ENCODE measurements at places on chromosomes 3 and 15.

DNA sequence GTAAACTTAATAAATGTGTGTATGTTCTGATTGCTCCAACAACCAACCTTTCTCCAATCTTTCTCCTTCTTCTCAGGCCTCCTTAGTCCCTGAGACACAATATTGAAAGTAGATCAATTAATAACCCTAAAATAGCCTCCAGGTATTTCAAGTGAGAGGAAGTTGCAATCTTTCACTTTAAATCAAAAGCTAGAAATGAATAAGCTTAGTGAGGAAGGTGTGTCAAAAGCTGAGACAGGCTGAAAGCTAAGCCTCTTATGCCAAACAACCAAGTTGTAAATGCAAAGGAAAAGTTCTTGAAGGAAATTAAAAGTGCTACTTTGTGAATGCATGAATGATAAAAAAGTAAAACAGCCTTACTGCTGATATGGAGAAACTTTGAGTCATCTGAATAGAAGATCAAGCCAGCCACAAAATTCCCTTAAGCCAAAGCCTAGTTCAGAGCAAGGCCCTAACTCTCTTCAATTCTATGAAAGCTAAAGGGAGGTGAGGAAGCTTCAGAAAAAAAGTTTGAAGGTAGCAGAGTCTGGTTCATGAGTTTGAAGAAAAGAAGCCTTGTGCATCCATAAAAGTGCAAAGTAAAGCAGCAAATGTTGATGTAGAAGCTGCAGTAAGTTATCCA, 38.6 kb downstream of the CCDC80 start:
- no peak for DNase-seq

GRCh38 chr15:100517846-100518245, 10.9 kb downstream of the CERS3 start:
- no peak for DNase-seq

- no peak for DNase-seq
Observed at GRCh38 chr3:74415731-74416130, 198.7 kb downstream of the CNTN3 start.

DNA sequence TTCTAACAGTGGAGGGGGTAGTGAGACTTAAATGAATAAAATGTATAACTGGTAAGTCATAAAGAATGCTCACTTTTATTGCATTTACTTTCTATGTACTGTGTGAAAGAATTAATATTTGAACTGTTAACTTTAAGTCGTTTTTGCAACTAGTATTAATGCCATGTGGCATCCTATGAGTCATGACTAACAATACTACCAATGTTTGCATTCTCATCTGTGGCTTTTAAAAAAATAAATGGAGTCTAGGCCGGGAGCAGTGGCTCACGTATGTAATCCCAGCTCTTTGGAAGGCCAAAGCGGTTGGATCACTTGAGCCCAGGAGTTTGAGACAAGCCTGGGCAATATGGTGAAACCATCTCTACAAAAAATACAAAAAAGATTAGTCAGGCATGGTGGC, 5.2 kb downstream of the C3orf49 start:
- no peak for DNase-seq

GRCh38 chr3:174951034-174951433, 91.9 kb downstream of the NAALADL2 start:
- no peak for DNase-seq

- DNase-seq = no peak
Observed at GRCh38 chr3:170055209-170055608, 17.4 kb downstream of the GPR160 start.

GRCh38 chr3:9013782-9014563, 50.7 kb upstream of the RAD18 start:
- DNase-seq = no peak

DNA sequence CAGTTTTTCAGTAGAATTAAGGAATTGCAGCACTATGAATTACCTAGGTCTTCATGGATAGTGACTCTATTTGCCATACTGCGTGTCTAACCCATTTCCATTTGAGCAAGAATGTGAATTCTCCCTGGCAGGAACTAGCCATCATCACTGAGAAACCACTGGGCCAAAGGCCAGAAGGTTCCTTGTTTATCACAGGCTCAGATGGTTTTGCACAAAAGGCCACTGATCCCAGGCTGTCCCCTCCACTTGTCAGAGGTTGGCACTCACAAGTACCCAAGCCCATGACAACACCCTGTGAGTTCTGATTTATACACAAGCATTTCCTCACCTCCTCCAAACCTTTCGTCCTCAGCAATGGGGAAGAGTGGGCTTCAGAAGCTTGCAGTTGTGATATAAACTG, 131.8 kb downstream of the FOXB1 start:
- no peak for DNase-seq

DNA sequence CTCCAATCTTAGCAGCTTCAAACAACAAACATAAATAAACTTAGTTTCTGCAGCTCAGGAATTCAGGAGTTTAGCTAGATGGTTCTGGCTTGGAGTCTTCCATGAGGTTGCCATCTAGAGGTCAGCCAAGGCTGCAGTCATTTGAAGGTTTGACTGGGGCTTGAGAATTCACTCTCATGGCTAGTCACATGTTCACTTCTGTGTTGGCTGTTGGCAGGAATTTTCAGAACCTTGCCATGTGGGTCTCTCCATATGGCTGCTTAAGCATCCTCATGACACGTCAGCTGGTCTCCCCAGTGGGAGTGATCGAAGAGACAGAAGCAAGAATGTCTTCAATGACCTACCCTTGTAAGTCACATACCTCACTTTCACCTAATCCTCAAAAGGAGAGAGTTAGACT, 269.2 kb upstream of the CNTN3 start:
- DNase-seq = no peak

DNA sequence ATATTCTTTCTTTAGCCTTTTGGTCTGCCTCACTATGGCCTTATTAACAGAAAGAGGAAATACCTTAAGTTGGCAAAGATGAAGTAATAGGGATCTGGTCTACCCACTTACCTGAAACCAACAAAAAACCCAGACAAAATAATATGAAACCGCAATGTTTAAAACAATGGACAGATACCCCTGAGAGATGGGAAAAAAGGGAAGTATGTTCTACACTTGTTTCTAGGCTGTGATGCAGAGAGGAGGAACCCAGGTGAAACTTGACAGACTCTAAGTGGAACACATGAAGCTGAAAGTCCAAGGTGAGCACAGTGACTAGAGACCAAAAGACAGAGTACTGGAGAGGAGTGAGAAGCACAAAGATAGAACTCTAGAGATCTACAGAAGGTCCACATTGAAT, 78.4 kb downstream of the NR2E3 start:
- DNase-seq = no peak

DNA sequence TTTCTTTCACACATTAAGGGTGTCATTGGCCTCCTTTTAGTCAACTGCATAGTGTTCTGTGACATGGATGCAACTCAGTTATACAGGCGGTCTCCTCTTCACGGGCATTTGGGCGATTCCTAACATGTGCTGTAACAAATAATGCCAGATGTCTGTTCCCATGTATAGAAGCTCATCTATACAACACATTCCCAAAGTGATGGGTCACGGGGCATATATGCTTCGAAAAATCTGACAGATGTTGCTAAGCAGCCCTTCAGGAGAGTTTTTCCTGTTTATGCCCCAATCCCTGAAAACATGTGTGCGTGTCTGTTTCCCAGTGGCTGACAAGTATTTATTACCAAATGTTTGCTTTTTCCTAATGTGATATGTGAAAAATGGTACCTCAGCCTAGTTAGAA, 25.8 kb downstream of the LRRK1 start:
- no peak for DNase-seq

DNA sequence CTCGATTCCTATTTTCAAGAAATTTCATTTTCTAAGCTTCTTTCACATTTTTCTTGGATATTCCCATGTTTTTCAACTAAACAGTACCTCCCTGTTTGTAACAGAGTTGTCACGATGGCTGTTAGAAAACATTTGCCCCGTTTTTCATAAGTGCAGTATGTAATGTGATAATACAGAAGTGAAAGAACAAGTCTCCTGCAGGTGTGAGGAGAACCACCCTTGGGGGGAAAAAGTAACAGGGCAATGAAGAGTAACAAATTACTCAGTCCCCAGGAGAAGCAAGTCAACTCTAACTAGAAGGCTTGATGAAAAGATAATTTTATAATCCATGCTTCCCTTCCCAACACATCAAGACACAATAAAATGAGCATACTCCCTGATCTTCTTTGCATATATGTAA, 493.3 kb downstream of the FOXP1 start:
- DNase-seq = no peak

DNA sequence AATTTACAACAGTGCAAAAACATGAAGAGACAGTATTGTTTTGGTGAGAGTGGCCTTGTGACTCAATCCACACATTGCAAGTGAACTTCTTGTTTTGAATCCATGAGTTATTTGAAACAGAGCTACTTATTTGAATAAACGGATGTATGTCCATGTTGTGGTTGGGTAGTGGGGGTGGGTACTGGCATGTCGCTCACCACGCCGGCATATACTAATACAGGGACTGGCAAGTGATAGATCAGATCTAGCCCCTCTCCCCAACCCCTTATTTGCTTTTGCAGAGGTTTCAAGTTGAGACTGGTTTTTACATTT, 83.8 kb downstream of the EDEM1 start:
- DNase-seq = no peak

DNA sequence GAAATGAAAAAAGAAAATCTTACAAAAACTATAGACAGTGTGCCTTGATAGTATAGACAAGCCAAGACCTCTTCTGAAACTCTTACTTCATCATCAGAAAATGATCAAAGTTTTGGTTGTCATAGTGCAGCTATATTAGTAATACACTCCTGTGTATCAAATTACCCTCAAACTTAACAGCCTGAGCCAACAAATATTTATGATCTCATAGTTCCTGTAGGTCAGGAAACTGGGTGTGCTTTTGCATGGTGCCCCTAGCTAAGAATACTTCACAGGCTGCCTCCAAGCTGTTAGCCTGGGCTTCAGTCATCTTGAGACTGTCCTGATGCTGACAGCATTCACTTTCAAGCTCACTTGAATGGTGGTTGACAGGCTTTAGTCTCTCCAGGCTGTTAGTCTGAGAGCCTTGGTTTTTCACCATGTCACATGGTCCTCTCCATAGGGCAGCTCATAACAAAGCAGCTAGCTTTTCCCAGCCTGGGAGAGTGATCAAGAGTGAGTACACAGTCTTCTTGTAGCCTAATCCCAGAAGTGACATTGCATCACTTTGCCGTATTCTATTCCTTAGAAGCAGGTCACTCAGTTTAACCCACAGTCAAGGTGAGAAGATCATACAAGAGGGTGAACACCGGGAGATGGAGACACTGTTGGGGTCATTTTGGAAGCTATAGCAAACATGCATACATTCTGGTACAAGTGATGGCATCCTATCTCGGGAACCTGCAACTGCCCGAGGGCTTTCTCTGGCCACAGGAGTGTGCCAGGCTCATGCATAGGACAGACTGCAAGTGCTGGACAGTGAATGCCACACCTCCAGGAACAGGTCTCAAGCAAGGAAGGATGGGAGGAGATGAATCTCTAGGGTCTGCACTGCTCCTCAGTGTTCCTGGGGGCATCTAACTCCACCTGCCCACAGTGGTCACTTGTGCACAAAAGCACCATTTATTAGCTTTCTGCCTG, 173.4 kb upstream of the CADPS start:
- no peak for DNase-seq

- no peak for DNase-seq
Observed at GRCh38 chr3:171383206-171384018, 76.8 kb downstream of the TNIK start.

DNA sequence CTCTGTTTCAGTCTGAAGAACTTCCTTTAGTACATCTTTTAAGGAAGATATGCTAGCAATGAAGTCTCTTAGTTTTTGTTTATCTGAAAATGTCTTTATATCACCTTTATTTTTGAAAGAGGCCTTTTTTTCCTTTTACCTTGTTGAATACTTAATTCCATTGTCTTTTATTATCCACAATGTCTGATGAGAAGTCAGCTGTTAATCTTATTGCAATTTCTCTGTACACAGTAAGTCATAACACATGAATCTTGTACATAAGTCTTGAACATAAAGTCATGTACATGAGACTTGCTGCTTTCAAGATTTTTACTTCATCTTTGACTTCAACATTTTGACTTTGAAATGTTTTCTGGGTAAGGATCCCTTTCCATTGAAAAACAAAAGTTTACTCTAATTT, 424.3 kb upstream of the ATP10A start:
- DNase-seq = no peak

GRCh38 chr15:59154243-59154642, 49.3 kb downstream of the CCNB2 start:
- DNase-seq = no peak

- no peak for DNase-seq
Observed at GRCh38 chr3:172300187-172300586, 148.1 kb downstream of the GHSR start.

- no peak for DNase-seq
Observed at GRCh38 chr15:93861956-93862741, 369.2 kb upstream of the MCTP2 start.

- DNase-seq = no peak
Observed at GRCh38 chr15:31262143-31262530, 64.5 kb upstream of the KLF13 start.

- no peak for DNase-seq
Observed at GRCh38 chr15:99130314-99130713, 25.4 kb downstream of the SYNM start.

DNA sequence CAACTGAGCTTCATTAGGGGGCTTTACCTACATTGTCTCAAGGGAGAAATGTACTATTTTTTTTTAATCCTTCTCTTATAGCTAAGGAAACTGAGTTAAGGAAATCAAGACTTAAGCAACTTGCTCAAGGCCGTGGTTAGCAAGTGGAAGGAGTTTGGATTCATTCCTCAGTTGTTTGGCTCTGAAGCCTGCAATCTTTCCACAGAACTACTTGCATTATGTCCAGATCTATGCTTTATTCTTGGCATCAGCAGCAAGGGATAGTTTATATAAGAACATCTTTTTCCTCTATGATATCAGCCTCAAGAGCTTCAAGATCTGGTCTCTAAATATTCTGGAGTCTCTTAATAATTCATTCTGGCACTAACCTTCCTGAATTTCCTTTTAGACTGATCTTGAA, 182.4 kb downstream of the SV2B start:
- no peak for DNase-seq

DNA sequence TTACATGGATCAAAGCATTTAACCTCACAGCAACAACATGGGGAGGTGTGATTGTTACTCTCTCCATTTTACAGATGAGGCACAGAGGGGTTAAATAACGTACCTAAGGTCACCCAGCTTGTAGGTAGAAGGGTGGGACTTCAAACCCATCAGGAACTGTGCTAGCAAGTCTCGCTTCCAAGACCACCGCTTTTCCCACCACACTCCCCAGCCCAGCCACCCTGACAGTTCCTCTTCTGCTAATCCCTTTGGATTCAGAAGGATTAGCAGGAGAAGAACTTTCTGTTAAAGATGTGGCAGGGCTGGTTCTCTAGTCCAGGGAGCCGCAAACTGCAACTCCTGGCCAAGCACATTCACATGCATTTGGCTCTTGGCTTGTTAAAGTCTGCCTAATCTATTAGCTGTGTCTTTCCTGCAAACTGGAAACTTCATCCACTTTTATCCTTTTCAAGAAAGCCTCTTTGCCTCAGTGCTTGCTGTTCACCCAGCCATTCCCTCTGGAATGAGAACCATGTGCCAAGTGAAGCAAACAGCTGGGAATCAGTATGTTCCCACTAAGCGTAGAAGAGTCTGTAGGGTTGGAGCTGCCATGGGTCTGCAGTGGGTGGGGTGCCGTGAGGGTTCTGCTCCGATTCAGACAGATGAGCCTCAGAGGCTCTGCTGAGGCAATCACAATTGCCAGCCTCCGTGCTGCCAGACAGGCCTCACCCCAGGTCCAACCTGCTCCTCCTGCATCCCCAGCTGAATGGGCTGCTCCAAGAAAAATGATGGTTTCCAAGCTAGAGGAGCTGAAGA, 44.6 kb downstream of the POMGNT2 start:
- no peak for DNase-seq

Data from right kidney (tissue), 9 donors.